COLO829 (cell line): ENCODE measurements at places on chromosomes 2 and 18.
A peak's percentile ranks its signal among the peaks of the same experiment; 100 is the strongest.

- no peak for DNase-seq
Measured at GRCh38 chr2:221455214-221455613, 116.9 kb downstream of the EPHA4 start.

GRCh38 chr2:197259470-197259999 is 51.0 kb downstream of the ANKRD44 start:
- DNase-seq = no peak

- no peak for DNase-seq
Measured at GRCh38 chr2:127650041-127650784, 4.3 kb downstream of the GPR17 start.

DNA sequence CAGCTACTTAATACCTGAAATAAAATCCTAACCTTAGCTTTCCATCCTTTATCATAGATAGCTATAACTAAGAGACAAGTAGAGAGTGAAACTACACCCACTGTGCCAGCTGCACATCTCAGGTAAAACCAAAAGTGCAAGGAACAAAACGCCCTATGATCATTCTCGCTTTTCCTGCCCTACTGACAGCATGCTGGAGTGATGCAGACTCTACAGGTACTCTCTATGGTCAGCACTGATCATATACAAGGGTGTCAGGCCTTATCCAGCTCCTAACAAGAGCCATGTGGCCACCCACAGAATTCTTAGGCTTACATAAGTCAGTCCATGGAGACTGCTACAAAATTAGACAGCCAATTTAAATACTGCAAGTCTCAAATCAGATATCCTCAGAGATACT is 45.6 kb downstream of the REV1 start:
- no peak for DNase-seq

DNA sequence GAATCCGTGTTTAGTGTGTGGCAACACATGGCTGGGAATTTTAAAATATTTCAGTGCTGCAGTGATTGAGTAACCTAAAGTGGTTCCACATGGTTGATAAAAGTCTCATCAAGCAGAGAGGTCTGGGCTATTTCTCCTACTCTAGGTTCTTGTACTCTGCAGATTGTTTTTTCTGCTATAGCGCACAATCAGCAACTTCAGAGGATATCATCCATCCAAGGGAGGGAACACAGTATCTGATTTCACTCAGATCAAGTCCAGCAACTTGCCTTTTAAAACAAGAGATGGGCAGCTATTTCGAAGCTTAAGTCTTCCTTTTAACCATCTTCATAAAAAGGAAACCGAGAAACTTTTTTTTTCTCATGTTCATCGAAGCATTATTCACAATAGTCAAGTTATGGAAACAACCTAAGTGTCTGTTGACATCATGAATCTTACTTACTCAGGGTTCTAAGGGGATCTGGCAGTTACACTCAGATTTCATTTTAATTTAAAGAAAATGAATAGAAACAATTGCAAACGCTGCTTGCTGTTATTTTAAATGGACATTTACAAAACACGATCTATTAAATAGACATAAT is 172.7 kb upstream of the TRIB2 start:
- DNase-seq = no peak

DNA sequence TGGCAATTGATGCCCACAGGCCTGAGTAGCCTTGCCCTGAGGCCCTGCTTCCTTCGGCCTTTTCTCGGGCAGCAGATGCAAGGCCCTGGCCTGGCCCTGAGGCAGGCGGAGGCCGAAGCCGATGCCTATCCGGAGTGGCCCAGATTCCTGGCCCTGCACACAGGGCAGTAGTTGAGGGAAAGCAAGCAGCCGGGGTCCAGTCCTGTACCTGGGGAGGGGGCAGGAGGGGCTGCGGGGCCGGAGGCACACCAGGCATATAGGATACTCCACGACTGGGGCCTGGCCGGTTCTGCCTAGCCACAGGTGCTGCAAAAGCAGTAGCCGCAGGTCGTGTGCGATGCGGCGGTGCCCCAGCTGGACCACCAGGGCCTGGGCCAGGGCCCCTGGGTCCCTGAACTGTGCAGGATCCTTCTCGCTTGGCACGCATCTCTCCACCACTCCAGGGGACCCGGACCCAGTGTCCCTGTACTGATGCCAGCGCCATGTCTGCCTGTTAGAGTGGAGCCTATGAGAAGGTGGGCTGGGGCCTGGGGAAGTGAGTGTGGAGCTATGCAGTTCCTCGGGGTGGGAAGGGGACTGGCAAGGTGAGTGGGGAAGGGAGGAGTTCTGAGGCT is 1.8 kb downstream of the PRR30 start:
- no peak for DNase-seq

DNA sequence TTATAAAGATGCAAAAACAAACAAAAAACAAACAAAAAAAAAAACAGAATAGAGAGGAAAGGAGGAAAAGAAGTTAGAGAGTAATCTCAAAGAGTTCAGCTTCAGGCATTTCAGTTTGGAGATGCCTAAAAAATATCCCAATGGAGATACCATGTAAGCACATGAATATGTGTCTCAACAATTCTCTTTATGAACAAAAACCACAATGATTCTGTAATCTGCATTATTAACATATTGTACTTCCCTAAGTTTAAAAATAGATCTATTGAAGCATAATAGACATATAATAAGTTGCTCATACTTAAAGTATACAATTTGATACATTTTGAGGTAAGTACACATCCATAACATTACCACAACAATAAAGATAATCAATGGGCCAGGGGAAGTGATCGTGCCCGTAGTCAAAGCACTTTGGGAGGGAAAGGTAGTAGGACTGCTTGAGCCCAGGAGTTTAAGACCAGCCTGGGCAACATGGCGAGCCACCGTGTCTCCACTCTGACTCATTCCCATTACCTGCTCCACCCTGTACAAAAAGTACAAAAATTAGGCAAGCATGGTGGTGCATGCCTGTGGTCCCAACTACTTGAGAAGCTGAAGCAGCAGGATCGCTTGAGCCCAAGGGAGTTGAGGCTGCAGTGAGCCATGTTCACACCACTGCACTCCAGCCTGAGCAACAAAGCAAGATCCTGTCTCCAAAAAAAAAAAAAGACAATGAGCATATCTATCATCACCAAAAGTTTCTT is 158.9 kb downstream of the ATAD2B start:
- DNase-seq = no peak

GRCh38 chr2:213189001-213189899 is 37.8 kb upstream of the IKZF2 start:
- DNase-seq = peak; percentile 56

GRCh38 chr2:110101901-110102803 is 13.5 kb downstream of the MALL start:
- no peak for DNase-seq

- DNase-seq = no peak
Measured at GRCh38 chr2:143158551-143159485, 29.6 kb downstream of the ARHGAP15 start.

- DNase-seq = no peak
Measured at GRCh38 chr2:36663295-36663694, 33.2 kb upstream of the VIT start.

DNA sequence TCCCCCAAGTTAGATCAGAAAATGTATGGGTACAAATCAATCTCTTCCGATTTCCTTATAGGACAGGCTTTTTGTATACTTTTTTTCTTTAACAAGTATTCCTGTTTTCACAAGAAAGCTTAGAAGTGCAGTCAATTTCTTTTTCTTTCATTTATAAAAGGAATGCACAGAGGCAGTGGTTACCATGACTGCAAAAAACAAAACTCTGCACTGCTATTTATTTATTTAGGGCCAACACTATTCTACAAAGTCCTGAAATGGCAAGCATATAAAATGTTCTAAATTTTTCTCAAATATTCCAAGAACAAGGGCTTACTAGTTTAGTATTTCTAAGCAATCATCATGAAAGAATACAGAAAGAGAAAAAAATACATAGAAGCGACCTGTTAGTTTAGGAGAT is 22.2 kb downstream of the ATAD2B start:
- DNase-seq = no peak

GRCh38 chr2:203891474-203891873 is 23.9 kb downstream of the CTLA4 start:
- DNase-seq = no peak

DNA sequence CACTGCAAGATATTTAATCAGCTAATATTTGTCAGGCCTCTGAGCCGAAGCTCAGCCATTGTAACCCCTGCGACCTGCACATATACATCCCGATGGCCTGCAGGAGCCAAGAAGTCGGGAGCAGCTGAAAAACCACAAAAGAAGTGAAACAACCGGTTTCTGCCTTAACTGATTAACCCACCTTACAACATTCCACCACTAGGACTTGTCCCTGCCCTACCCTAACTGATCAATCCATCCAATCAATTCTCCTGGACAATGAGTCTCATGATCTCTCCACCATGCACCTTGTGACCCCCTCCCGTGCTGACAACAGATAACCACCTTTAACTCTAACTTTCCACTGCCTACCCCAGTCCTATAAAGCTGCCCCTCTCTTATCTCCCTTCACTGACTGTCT is 945.4 kb upstream of the GYPC start:
- DNase-seq = no peak

- DNase-seq = no peak
Measured at GRCh38 chr2:181185948-181186347, 205.5 kb downstream of the UBE2E3 start.

- no peak for DNase-seq
Measured at GRCh38 chr2:3952866-3953516, 249.6 kb downstream of the DCDC2C start.

GRCh38 chr2:8680822-8681760 is 765 bp upstream of the ID2 start:
- DNase-seq = peak; percentile 48

GRCh38 chr18:56851774-56852173 is 200.6 kb downstream of the WDR7 start:
- no peak for DNase-seq

DNA sequence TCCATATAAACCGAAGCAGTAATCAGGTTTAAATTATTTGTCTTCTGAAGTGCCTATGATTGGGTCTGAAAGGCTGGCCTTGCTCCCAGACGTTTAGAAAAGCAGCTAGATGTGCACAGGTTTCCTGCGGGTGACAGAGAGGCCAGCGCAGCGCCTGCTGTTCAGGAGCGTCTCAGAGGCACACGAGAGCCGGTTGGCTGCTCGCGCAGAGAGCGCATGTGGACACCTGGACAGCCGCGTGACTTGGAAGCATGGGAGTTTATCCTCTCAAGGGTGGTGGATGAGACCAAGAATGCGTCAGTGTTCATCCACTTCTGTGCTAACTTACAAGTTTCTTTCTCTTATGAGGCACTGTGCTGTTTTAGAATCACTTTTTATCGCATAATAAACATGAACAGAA is 303.7 kb downstream of the PTGR3 start:
- no peak for DNase-seq

GRCh38 chr2:86069091-86069685 is 36.5 kb downstream of the POLR1A start:
- DNase-seq = no peak

DNA sequence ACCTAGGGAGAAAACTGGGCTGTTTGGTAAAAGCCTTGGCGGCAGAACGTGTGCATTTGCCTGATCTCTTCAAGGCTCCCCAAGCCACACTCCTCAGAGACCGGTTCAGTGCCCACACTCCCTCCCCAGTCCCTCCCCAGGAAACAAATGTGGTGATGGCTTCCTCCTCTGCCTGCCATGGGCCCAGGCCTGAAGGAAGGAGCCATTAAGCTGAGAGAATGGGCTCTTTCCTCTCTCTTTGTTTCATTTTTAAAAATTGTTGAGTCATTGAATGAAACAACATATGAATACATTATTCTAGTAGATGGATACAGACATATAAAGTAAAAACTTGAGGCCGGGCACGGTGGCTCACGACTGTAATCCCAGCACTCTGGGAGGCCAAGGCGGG is 50.6 kb upstream of the YWHAQ start:
- no peak for DNase-seq
